CD4-positive, alpha-beta T cell treated with Interferon gamma for 1 hour (primary cell): ENCODE measurements at places on chromosomes 13 and 19.

DNA sequence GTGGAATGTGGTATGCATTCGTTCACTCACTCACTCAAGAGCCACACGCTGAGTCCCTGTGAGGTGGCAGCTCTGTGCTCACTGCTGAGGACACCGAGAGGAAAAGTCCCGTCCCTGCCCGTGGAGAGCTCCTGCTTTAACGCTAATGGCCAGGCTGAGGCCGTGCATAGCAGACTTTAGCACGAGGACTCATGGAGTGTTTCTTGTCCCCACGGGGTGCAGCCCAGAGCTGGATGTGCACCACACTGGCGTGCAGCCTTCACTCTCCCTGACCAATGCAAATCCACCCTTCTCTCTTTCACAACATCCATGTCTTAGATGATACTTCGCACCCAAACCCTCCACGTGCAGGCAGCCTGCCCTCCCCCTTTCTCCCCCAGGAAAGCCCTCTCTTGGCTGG is 159.6 kb upstream of the ZNF536 start:
- no peak for DNase-seq

- no peak for DNase-seq
Measured at GRCh38 chr13:110444226-110444653, 117.3 kb downstream of the RAB20 start.

- no peak for DNase-seq
Measured at GRCh38 chr13:33578786-33579185, 239.2 kb upstream of the RFC3 start.

GRCh38 chr13:25874064-25874737 is 177.6 kb downstream of the SHISA2 start:
- no peak for DNase-seq

DNA sequence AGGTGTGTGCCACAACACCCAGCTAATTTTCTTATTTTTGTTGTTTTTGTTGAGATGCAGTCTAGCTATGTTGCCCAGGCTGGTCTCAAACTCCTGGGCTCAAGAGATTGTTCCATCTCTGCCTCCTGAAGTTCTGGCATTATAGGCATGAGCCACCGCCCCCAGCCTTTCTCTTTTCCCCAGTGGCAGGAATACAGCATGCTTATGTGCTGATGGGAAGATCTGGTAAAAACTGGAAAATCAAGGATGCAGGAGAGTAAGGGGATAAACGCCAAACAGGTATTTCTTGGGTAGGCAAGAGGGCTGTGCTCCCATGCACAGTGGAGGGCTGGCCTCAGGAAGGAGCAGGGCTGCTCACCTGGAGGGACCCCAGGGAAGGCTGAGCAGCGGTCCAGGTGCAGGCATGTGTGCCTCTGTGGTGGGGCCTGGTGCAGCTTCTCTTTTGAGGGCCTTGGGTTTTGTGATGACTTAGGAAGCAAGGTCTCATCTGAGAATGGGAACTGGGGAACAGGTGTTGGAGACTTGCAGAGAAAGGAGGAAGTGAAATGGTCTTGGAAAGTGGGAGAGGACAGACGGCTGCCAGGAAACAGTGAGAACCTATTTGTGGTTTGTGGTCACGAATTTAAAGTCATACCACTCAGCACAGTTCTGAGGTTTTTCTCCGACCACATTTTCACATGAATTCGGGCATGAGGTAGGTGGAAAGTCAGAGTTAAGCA is 106.5 kb downstream of the TEX26 start:
- no peak for DNase-seq

GRCh38 chr19:1969176-1970002 is 28.4 kb downstream of the CSNK1G2 start:
- DNase-seq: no peak

DNA sequence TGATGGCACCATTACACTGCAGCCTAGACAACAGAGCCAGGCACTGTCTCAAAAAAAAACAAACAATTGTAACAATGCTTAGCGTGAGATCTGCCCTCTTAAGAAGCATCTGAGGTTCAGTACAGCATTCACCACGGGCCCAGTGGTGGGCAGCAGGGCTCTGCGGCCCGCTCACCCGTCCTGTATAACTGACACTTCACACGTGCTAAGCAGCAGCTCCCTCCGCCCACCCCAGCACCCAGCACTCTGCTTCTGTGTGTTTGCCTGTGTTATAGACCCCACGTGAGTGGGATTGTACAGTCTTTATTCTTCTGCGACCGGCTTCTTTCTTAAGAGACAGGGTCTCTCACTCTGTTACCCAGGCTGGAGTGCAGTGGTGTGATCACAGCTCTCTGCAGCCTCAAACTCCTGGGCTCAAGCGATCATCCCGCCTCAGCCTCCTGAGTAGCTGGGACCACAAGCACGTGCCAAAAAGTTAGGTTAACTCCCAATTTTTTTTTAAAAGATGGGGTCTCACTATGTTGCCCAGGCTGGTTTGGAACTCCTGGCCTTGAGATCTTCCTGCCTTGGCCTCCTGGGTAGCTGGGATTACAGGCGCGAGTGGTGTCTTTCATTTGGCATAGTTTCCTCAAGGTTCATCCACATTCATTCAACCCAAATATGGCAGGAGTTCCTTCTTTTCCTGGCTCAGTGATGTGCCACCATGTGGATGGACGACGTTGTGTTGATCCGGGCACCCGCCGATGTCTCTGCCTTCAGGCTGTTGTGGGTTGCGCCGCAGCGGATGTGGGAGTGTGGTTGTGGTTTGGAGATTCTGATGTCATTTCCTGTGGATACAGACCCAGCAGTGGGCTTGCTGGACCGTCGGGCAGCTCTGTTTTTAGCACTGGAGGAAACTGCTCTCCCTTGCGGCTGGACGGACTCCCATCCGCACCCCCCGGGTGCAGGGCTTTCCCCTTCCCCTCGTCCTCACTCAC is 170.0 kb downstream of the KDM4B start:
- peak; percentile 80 for DNase-seq

- DNase-seq: no peak
Measured at GRCh38 chr13:44397766-44398223, 24.2 kb downstream of the SERP2 start.
